Stomach (tissue), 19 donors: ENCODE measurements at places on chromosomes 2 and 18. TPM values are rescaled to one million over a fixed set of nuclear protein-coding genes. Genes with fewer than 3 reads are reported as not detected.

- H3K27me3 ChIP-seq: no peaks in the 10 kb centered on the region
- peaks cover 11% of the 10 kb centered on the region for H3K4me1 ChIP-seq
- no peak overlapping the region for H3K4me3 ChIP-seq
- no peak overlapping the region for H3K27ac ChIP-seq
These were observed 20.8 kb upstream of the AGXT start for GRCh38 chr2:240847817-240848216.

Gene CIB4
- not detected for total RNA-seq

Gene AFG3L2
- total RNA-seq: 36.2 TPM

DNA sequence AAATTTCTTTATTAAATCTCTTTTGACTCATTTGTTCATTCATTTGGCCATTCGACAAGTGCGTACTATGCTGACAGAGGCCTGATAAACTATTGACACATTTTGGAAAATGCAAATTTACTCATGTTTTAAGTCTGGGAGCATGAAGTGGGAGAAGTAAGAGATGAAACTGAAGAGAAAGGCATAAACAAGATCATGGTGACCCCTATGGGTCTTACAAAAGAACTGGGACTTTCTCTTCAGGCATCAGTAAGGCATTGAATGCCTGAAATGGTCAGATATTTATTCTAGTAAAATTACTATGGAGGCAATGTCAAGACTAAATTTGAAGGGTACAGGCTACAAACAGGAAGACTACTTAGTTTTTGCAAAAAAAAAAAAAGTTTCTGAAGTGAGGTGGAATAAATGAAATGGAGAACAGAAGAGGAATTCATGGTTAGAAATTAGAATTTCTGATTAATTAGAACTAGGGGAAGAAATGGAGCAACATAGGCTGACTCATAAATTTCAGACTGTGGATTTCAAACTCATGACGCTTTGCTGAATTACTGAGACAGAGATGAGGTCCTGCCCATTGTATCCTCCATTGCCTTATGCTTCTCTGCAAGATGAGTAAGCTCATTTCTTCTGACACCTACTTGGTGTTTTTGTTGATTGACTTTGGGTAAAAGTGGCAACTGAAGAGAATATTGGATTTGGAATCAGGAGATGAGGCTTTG, 32.7 kb downstream of the VSNL1 start:
- H3K4me1 ChIP-seq: no peaks in the 10 kb centered on the region

Gene TP53I3
- total RNA-seq: 36.1 TPM

- no peaks in the 10 kb centered on the region for H3K27me3 ChIP-seq
- no peaks in the 10 kb centered on the region for H3K36me3 ChIP-seq
- DNase-seq: no peak
- H3K4me1 ChIP-seq: peaks cover 16% of the 10 kb centered on the region
- H3K27ac ChIP-seq: peak overlapping the region; percentile 59
These were observed 94.6 kb upstream of the LGALSL start for GRCh38 chr2:64359171-64359891.

DNA sequence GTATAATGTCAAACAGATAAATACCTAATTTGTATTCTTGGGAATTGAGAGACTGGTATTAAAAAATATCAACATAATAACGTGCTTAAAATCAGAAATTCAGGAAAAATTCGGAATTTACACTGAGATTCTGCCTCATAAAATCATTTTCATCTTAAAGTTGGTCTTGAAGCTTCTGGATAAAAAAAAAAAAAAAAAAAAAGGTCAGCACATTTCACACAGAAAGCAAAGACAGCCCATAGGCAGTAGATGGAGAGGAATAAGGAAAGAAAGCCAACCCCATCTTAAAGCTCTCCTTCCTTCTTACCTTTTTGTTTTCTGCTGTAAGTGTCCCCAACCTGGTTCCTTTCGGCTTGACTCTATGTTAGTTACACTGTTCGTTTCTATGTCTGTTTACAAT, 41.5 kb upstream of the ALK start:
- H3K4me1 ChIP-seq: no peaks in the 10 kb centered on the region
- H3K27me3 ChIP-seq: no peaks in the 10 kb centered on the region
- H3K4me3 ChIP-seq: no peak overlapping the region
- no peaks in the 10 kb centered on the region for H3K36me3 ChIP-seq
- H3K27ac ChIP-seq: no peak overlapping the region
- DNase-seq: no peak

DNA sequence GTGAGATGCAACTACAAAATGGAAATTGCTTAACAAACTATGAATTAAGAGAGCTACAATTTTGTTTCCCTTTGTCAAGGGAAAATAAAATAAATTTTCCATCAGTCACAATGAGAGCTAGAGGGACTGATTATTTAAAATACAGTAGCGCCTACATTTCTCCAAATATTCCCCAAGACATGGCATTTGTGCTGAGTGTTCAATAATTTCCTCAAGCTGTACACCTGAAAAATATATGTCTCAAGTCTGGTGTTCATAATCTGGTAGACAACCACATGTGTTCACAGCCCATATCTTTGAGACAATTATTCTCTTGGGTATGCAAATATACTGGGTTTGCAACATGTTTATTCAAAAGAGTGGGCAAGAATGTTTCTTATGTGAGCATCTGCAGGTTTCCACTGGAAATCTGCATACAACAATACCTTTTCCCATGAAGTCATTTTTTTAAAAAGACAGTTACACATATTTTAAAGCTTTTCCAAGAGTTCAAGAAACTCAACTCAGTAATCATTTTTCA, 240.1 kb upstream of the VRK2 start:
- H3K4me3 ChIP-seq: no peak overlapping the region
- H3K27me3 ChIP-seq: no peaks in the 10 kb centered on the region
- no peak overlapping the region for H3K27ac ChIP-seq
- no peaks in the 10 kb centered on the region for H3K4me1 ChIP-seq
- DNase-seq: no peak
- no peaks in the 10 kb centered on the region for H3K36me3 ChIP-seq

DNA sequence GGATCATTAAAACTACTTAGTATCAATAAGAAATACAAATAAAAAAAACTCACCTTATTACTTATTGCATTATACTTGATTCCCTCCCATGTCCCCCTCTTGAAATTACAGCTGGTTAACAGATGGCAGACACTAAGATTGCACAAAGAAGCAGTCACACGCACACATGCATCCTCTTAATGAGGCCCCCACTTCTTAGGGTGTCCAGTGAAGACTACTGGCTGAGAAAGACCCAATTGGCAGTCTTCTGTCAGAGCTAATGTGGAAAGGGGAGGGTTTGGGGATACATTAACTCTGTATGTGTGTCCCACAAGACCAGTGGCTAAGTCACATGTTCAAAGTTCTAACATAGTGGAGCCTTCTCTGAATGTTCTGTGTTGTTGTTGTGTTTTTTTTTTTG, 210.7 kb downstream of the MTX2 start:
- no peak overlapping the region for H3K4me3 ChIP-seq
- peaks cover 9% of the 10 kb centered on the region for H3K27me3 ChIP-seq
- H3K36me3 ChIP-seq: no peaks in the 10 kb centered on the region
- no peak overlapping the region for H3K27ac ChIP-seq
- DNase-seq: no peak
- no peaks in the 10 kb centered on the region for H3K4me1 ChIP-seq

- H3K27ac ChIP-seq: no peak overlapping the region
- H3K4me3 ChIP-seq: no peak overlapping the region
- no peak for DNase-seq
- no peaks in the 10 kb centered on the region for H3K36me3 ChIP-seq
- no peaks in the 10 kb centered on the region for H3K27me3 ChIP-seq
These were observed 286.5 kb downstream of the MTX2 start for GRCh38 chr2:176555781-176556180.

Gene DAW1
- not detected for total RNA-seq

DNA sequence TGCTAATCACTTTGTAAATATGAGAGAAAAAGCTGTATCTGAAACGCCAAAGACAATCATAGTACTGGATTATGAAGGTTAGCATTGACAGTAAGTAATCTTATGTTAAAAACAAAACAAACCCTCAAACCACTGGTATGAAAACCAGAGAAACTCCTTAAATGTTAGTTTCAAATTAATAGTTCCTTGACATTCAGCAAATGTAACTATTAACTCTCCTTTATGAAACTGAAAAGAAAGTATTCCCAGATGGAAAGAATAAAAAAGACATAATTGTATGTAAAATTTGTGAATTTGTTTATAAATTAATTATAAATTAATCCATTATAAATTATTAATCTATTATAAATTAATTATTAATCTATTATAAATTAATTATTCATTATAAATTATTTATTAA, 12.3 kb downstream of the FASTKD1 start:
- peaks cover 28% of the 10 kb centered on the region for H3K36me3 ChIP-seq
- H3K4me1 ChIP-seq: peaks cover 7% of the 10 kb centered on the region
- peak; percentile 4 for DNase-seq
- H3K27me3 ChIP-seq: no peaks in the 10 kb centered on the region

DNA sequence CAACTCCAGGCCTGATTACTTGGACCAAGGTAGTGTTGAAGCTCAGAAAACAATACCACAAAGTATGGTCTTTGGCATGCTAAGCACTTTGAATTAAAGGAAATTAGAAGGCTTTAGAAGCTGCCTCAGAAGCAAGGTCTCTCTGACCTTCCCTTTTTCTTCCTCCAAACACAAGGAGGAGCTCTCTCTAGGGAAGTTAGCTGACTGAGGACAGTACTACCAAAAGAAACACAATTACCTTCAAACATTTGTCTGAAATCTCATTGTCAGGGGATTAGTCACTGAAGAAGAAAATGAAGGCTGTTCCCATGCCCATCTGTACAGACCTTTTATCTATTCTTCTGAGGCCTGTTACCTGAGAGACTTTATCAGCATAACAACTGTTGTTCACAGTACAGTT, 279.3 kb downstream of the CDH20 start:
- H3K27me3 ChIP-seq: no peaks in the 10 kb centered on the region
- H3K4me3 ChIP-seq: no peak overlapping the region
- H3K27ac ChIP-seq: no peak overlapping the region
- no peaks in the 10 kb centered on the region for H3K4me1 ChIP-seq
